ENCODE measurements at places on chromosomes 16 and 17.

DNA sequence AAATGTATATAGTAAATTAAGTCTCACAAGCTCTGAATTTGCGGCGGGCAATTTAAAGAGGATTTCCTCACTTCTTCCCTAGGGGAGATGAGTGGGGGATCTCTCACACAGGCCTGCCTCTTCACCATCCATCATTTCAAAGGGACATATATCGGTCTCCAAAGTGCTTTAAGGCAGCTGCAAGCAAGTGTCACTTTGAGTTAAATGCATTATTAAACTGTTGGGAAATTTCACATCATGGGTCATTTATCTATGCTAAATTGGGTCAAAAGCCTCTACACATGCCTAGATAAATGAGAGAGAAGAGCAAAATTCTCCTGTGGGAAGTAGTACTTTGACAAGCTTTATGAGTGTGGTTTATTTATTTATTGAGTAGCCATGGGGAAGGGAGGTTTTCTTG lies 1106.1 kb upstream of the GOT2 start:
- DNase-seq, result no peak

DNA sequence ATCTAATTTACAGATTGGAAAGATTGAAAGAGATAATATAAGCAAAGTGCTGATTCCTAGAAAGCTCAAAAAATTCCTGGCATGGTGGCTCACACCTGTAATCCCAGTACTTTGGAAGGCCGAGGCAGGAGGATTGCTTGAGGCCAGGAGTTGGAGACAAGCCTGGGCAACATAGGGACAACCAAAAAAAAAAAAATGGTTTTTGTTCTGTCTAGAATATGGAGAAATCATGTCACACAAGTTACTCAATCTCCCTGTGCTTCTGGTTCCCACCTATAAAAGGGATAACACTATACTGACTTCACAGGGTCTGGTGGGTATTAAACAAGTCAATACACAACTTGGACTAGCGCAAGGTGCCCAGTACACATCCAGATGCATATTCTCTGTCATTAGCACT lies 18.4 kb downstream of the ARHGAP17 start:
- DNase-seq, result no peak

DNA sequence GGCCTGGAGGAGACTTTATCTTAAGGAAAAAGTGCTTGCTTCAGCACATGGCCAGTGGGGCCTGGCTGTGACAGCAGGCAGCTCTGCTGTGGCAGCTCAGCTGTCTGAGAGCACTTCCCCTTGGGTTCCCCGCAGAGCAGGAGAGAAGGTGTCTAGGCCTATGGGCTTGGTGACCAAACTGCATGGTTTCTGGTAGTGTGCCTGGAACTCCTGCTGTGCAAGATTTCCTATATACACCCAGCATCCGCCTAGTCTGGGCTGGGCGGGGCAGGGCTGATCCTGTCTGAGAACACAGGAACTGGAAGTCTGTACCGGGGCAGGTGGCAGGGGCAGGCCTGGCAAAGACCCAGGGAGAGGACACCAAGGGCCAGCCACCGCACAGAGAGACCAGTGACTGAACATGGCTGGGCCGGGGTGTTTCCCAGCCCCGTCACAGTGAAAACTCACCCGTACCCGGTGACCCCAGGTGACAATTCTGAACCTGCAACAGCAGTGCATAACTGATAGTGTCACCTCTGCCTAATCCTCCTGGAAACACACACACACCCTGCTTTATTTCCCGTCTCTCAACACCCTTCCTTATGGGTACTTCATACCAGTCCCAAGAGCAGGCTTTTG lies 39.3 kb downstream of the CHD9 start:
- peak; percentile 23 for DNase-seq

GRCh38 chr16:2811703-2812471 lies 5.2 kb upstream of the PRSS21 start:
- no peak for DNase-seq

GRCh38 chr16:56382459-56382858 lies 42.9 kb downstream of the AMFR start:
- DNase-seq, result no peak

DNA sequence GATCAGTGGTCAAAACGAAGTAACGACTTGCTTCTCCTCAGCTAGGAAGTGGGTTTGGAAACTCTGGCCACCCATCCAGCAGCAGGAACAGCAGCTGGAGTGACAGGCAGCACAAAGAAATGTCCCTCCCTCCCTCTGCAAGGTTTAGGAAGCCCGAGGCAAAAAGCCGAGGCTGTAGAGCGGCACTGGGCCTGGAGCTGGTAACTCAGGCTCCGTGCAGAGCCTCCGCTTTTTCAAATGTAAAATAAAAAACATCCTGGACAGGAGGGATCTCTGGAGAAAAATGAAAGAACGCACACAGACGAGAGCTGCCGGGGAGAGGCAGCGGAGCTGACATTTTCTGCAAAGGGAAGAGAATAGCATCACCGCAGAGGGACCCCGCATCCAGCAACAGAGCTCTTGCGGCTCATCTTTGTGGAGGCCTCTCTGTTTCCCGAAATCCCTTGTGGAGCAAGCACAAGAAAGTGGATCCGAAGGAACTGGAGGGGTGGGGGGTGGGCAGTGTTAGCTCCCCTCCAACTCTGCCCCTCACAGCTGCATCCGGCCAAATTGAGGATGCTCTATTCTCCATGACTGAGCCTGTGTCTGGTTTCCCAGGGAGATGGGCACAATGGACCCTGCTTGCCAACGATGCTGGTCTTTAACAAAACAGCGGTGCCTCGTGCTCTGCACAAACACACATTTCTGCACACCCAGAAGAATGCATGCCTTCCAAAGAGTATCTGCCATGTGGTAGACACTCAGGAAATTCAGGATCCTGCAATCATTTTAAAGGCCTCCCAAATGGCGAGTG lies 335.5 kb upstream of the ZFHX3 start:
- peak; percentile 4 for DNase-seq

GRCh38 chr16:14628806-14629611 lies 1.1 kb downstream of the PARN start:
- no peak for DNase-seq

DNA sequence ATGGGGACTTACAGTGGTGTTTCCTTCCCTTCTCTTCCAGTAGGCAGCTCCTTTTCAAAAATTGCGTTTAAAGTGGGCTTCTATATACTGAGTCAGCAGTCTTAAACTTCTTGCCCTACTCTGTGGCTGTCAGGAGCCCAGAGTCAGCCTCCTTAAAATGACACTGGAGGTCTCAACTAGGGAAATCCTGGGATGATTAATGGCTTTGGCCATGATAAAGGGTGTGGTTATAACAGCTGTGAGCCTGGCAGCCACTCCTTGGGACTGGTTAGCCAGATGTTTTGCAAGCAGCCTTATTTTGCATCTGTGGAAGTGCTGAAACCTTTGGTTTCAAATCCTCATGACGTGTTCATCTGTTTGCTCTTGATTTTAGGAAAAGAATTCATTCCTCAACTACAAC lies 25.0 kb downstream of the TAC4 start:
- DNase-seq, result no peak

DNA sequence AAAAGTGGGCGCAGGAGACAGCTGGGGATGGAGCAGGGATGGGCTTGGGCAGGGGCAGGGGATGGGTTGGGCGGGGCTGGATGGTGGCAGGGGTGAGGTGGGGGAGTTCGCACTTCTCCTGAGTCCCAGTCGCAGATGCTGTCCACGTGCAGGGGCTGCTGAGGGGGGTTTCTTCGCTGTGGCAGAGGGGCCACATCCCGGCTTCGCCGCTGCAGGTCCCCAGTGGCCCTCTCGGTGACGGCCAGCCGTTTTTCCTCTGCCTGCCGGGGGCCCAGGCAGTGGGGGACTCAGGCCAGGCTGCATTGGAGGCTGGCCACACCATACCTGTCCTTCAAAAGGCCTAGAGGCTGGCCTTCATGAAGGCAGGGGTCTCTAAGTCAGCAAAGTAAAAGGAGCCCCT lies 8.3 kb downstream of the EVPL start:
- no peak for DNase-seq

DNA sequence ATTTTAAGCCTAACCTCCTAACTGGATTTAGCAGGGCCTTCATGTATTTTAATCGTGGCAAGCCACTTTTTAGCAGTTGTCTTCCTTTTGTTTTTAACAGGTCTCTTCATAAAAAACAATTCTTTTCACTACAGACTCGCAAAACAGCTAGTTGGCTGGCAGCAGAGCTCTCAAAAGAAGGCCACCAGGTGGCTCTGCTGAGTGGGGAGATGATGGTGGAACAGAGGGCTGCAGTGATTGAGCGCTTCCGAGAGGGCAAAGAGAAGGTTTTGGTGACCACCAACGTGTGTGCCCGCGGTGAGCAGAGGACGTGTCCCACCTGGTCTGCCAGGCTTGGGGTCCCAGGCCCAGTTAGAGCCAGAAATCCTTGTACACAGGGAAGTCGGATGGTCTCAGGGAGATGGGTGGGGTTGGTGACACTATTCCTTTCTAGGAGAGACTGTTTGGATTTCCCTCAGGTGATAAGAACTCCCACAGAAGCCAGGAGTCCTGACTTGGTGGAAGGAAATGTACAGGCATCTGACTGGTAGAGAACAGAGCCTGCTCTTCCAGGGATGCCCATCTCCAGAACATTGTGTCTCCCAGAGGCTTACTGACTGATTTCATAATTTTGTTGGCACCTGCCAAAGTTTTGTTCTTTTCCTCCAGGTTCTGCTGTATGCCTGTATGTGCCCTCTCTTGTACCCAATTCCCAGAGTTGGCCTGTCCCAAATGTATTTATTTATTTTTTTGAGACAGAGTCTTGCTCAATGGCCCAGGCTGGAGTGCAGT lies 14.9 kb upstream of the DDX19A start:
- DNase-seq, result peak; percentile 36

DNA sequence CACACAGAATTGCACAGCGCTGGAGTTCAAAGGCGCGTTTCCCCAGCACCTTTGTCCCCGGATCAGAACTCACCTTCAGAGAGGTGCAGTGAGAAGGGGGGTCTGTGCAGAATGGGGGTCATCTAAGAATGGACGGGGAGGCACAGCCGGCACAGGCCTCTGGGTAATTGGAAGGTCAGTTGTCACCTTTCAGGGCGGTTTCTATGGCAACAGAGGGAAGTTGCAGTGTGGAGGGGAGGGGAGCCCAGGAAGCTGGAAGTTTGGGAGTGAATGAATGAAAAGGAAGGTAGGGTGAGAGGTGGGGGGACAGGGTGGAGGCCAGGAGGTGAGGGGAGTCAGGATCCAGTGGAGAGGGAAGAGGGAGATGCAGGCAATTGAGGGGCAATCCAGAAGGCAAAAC lies 12.4 kb upstream of the KCNG4 start:
- DNase-seq, result no peak

GRCh38 chr16:68081861-68082628 lies 3.1 kb upstream of the NFATC3 start:
- no peak for DNase-seq

DNA sequence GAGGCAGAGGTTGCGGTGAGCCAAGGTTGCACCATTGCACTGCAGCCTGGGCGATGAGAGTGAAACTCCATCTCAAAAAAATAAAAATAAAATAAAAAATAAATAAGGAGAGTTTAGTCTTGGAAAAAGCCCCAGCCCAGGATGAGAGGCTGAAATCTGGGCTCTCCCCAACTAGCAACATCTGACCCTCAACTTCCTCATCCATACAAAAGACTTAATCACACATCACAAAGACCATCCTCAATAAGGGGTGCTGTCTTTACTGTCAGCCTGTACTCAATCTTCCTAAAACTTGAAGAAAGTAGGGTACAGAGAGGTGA lies 11.4 kb upstream of the SLC4A1 start:
- no peak for DNase-seq

DNA sequence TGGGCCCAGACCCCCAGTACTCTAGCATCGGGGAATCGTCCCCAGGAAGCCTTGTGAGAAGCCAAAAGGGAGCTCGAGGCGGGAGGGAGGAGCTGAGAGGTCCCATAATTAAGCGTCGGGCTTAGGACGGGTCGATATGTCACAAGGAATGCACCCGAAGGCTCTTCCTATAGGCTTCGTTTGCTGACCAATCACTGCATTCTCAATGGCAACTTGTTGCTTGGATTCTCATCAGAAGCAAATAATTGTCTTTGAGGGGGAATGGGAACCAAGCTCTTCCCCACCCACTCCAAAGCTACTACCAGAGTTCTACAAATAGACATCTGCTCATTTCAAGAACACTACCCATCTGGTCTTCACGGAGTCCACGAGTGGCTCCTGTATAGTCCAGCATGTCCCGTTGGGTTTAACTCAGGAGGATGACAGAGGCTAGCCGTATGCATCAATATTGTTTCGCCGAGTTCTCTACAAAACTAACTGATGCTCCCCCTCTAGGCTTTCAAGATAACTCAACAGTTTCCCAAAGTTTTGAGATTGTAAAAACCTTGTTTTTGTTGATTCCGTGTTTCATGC lies 628 bp upstream of the BLMH start:
- DNase-seq, result no peak

GRCh38 chr17:19946921-19947320 lies 30.7 kb downstream of the AKAP10 start:
- DNase-seq, result no peak

- DNase-seq, result no peak
These were observed 9.0 kb downstream of the PIK3R5 start for GRCh38 chr17:8956465-8956902.

DNA sequence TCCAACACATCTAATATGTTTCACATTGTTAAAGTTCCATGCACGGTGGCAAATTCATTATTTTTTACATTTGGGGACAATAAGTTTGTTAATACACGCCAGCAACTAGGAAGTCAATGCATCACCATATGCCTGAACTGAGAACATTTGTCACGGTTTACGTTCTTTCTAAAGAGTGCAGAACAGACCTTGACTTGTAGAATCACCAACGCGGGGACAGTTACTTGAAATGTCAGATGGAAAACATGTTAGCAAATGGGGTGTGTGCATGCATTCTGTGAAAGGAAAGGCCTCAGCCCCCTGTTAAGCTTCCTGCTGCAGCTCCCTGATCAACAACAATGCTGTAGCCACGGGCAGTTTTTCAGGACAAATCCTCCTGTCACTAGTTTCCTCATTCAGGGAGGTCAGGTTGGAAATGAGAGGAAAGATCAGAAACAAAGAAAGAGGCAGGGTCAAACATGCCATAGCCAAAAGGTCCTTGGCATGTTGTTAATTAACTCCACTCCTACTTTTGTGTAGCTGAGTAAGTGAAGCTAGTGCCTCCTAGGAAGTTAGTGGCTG lies 18.4 kb downstream of the SMIM36 start:
- no peak for DNase-seq

DNA sequence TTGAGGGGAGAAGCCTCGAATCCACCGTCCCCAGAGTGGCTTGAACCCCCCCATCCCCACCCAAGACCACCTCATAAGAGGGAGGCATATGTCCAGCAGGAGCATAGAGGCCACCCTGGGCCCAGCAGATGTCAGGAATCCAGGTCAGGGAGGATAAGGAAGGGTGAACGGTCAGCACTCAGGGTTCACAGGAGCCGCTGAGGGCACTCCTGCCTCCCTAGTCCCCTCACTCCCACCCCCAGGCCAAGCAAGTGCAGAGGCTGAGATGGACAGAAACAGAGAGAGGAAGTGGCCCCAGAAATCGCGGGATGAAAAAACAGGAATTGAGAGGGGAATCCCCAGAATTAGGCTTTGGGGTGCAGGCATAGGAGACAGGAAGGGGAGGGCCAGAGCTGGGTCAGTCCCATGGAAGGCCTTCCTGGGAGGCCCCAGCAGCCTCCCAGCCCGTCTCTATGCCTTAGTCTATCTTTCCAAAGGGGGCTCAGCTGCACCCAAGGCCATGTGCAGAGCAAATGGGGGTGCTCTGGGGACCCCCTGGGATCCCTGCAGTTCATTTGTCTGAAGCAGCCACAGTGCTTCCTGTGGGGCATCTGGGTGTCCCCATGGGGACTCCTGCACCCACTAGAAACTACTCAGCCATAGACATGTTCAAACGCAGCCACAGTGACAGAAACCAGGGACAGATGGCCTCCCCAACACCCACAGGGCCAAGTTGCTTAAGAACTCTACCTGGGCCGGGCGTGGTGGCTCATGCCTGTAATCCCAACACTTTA lies 1.7 kb downstream of the CMTM3 start:
- DNase-seq, result no peak
